Myocyte (in vitro differentiated cells): ENCODE measurements at places on chromosomes 6 and 20. TPM values are rescaled to one million over a fixed set of nuclear protein-coding genes. Genes with fewer than 3 reads are reported as not detected.

GRCh38 chr6:46513533-46513932, 22.3 kb upstream of the RCAN2 start:
- DNase-seq, result no peak

- peak; percentile 77 for DNase-seq
Measured at GRCh38 chr20:38649275-38649891, 47.8 kb downstream of the ARHGAP40 start.

DNA sequence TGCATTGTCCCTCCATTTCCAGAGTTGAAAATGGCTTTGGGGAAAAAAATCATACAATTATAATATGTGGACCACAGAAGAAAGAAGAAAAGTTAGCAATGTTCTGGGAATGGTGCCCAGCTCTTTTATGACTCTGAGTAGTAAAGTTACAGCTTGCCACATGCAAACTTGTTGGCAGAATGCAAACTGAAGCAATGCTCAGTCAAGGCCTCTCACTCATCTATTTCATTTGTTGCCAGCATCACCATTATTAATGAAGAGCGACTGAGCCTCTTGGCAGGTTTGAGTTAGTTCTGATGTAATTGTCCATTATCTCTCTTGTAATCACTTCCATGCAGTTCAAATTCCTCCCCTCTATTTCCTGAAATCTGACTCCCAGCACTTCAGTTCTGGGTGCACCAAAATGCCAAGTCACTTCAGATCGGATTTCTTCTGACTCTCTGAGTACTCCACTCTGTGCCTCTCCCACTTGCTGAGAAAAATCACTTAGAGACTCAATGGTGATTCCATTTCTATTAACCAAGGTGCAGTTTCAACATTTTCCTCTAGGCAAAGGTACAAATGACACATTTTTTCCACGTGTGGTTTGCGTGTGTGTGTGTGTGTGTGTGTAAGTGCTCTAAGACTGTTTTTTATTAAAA, 154.4 kb upstream of the STMND1 start:
- peak; percentile 91 for DNase-seq

Gene NRSN1
- total RNA-seq, result not detected in 2 replicates

Gene CST2
- not detected in 2 replicates for total RNA-seq

GRCh38 chr6:105177556-105177955, 2.3 kb downstream of the POPDC3 start:
- DNase-seq, result no peak

GRCh38 chr6:21284166-21284565, 309.4 kb upstream of the SOX4 start:
- DNase-seq, result no peak

GRCh38 chr6:24920136-24920535, 15.6 kb downstream of the RIPOR2 start:
- no peak for DNase-seq

DNA sequence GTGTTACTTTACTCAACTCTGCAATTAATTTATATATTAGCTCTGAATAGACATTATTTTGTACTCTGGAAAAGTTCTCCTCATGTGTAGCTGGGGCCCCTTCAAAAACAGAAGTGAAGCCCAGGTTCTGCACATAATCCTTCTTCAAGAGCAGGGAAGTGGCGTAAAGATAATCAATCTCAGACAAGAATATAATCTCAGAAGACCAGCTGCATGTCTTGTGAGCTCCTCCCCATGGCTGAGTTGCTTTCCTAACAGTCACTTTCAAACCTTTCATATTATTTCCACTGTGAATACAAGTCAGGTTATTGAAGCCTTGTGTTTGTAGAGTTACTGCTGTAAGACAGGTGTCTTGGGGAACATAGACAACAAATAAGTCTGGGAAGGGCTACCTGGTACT, 691.9 kb downstream of the RFPL4B start:
- no peak for DNase-seq

DNA sequence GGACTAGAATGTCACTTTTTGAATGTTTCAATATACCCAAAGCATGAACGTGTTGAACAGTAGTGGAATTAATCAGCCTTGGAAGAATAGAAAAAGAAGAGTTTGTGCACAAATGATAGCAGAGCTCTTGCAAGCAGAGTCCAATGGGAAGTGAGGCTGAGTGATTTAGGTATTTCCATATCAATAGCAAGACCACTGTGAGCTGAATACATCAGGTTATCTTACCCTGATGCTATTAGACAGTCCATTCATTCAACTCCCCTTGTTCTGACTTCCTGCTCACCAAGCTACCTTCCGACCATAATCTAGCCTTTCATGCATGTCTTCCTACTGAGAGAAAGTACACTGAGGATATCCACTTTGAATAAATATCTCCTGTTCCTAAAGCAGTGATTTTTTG, 349.2 kb upstream of the RNF217 start:
- no peak for DNase-seq

Gene NINL
- 4.7 and 6.3 TPM in 2 replicates for total RNA-seq

DNA sequence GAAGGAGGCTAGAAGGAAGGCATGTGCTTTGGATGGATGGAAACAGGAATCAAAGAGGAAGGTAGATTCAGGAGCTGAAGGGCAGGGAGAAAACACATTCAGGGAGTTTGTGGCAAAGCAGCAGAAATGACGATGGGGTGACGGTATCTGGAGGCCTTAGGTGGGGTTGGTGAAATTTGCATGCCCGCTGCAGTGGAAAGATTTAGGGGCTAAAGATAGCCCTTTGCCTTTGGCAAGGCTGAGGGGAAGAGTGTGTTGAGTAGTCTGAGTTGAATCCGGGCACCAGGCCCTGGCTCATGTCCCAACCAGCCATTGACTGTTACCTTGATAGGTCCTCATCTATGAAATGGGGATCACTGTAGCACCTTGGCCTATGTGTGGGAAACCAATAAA, 1.3 kb downstream of the GZF1 start:
- DNase-seq, result peak; percentile 34

DNA sequence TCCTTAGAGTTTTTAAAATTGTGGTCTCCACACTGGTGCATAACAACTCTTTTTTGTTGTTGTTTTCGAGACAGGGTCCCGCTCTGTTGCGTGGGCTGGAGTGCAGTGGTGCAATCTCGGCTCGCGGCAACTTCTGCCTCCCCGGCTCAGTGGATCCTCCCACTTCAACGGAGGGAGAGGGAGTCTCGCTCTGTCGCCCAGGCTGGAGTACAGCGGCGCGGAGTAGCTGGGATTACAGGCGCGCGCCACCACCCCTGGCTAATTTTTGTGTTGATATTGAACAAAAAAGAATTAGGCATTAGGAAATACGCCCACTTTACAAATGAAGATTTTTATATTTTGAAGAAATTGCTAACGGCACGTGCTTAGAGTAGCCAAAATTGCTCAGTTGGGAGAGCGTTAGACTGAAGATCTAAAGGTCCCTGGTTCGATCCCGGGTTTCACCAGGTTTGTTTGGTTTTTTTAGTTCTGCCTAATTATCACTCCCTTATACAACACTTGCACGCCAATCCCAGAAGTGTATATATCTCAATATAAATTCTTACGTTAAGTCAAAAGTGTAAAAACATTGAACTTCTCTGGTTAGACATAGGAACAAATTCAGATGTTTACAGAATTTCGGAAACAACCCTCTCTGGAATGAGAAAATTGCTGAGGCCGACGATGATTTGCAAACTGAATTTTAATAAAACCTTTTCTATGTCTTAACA, 159.6 kb downstream of the TRIM27 start:
- DNase-seq, result no peak

GRCh38 chr6:141501616-141502015, 631.1 kb upstream of the GJE1 start:
- no peak for DNase-seq

Gene PPP1R3G
- 0.31 and 1.0 TPM in 2 replicates for total RNA-seq

- no peak for DNase-seq
Measured at GRCh38 chr20:61443443-61444126, 191.5 kb downstream of the CDH4 start.

- no peak for DNase-seq
Measured at GRCh38 chr6:1412901-1413300, 23.5 kb downstream of the FOXF2 start.

DNA sequence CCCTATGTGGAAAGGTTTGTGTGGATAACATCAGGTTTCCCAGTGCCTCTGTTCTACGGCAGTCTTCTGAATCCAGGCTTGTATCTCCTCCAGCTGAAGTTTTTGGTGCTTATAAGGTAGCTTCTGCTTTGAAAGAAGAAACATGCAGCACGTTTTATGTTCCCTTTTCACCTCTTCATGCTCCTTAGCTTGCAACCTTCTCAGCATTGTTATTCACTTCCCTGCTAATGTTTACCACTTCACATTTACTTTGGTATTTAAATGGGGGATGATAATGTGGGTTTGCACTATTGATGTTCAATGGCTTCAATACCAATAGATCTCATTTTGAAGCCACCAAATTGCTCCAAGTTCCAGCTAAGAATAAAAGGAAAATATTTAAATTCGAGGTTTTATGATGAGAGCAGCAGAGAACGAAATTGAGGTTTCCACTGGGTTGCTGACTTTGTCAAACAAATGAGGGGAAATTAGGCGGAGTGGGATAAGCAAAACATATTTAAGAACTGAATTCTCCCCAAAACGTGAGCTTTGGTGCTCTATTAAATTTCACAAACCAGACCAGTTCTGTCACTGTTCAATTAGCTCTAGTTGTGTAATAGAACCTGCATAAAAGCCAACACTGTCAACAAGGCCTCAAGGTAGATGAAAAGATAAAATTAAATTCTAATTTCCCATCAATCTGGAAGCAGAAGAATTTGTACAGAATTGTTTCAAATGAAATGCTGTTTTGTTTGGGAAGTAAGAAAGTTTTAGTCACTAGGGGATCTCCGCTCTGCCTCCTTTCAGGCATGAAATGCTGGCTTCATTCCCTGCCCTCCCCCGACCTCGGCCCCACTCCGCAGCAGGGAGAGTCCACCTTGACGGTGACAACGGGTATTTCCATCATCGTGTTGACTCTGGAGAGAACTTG, 1.4 kb downstream of the IL22RA2 start:
- DNase-seq, result no peak

Gene FAXC
- total RNA-seq, result 0.11 and 3.0 TPM in 2 replicates

Gene PDE10A
- total RNA-seq, result 15.8 and 16.2 TPM in 2 replicates

GRCh38 chr6:26534681-26535465, 3.3 kb upstream of the HMGN4 start:
- DNase-seq, result peak; percentile 72

- DNase-seq, result peak; percentile 72
Measured at GRCh38 chr6:123415844-123416468, 220.8 kb downstream of the TRDN start.

- DNase-seq, result no peak
Measured at GRCh38 chr6:36671687-36672375, 6.7 kb upstream of the CDKN1A start.

GRCh38 chr6:136889271-136890193, 32.6 kb upstream of the SLC35D3 start:
- DNase-seq, result no peak

Gene MUC21
- total RNA-seq, result not detected in 2 replicates

DNA sequence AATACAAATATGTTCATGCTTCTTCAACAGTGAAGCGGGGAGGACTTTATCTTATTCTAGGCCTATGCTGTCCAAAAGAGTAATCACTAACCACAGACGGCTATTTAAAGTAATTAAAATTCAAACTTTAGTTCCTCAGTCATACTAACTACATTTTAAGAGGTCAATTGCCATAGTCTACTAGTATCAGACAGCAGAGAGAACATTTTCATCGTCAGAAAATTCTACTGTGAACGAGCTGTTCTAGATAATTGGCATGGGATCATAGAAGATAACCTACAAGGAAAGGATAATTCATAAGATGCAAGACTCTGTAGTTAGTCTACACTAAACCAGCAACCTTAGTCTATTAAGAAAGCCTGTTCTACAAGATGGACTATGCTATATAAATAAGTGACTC, 44.4 kb downstream of the PRKN start:
- DNase-seq, result no peak

DNA sequence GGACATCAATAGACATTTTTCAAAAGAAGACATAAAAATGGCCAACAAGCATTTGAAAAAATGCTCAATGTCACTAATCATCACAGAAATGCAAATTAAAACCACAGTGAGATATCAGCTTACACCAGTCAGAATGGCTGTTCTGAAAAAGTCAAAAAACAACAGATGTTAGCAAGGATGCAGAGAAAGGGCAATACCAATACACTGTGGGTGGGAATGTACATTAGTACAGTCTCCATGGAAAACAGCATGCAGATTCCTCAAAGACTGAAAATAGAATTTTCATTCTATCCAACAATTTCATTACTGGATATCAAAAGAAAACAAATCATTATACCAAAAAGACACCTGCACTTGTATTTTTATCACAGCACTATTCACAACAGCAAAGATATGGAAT, 85.3 kb downstream of the DCDC2 start:
- DNase-seq, result peak; percentile 8

DNA sequence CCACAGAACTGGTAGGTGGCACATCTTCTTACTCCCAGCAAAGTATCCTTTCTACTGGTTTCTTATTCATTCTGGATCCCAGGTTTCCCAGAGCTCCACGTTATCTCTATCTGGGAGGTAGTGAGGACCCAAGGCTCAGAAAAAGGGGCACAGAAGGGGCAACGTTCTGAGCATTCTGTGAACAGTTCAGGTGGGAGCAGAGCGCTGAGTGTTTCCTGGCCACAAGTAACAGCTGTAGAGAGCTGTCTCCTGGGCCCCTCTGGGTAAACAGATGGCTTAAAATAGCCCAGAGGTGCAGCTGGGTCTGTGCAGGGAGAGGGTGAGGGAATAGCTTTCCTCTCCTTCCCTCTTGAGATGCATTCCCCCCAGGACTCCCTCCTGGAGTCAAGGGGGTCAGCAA, 2.1 kb downstream of the APOBEC2 start:
- DNase-seq, result peak; percentile 75

Gene HSD17B8
- total RNA-seq, result 9.4 and 15.9 TPM in 2 replicates

DNA sequence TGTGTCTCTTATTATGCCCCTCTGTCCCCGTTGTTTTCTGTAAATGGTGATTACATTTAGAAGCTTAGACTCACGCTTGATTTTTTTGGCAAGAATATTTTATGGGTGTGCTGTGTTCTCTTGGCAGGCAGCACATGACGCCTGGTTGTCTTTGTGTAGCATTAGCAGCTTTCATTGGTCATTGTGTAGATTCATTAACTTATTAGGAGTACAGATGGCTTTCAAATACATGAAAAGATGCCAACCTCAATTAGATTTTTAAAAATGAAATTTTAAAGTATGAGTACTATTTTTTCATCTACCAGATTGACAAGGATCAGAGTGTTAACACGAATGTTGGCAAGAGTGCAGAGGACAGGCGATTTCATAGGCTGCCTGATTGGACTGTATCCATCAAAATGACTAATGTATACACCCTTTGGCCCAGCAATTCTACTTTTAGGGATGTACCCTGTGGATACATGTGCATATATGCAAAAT, 15.2 kb downstream of the COX4I2 start:
- DNase-seq, result no peak

- no peak for DNase-seq
Measured at GRCh38 chr6:105784179-105784578, 302.0 kb upstream of the PRDM1 start.

Gene HLA-DQA1
- not detected in 2 replicates for total RNA-seq

Gene PSORS1C1
- 0.21 and 0.29 TPM in 2 replicates for total RNA-seq

- DNase-seq, result peak; percentile 25
Measured at GRCh38 chr6:147895272-147895671, 386.8 kb downstream of the SAMD5 start.
